A673 (cell line): ENCODE measurements at places on chromosomes 1 and 21.

DNA sequence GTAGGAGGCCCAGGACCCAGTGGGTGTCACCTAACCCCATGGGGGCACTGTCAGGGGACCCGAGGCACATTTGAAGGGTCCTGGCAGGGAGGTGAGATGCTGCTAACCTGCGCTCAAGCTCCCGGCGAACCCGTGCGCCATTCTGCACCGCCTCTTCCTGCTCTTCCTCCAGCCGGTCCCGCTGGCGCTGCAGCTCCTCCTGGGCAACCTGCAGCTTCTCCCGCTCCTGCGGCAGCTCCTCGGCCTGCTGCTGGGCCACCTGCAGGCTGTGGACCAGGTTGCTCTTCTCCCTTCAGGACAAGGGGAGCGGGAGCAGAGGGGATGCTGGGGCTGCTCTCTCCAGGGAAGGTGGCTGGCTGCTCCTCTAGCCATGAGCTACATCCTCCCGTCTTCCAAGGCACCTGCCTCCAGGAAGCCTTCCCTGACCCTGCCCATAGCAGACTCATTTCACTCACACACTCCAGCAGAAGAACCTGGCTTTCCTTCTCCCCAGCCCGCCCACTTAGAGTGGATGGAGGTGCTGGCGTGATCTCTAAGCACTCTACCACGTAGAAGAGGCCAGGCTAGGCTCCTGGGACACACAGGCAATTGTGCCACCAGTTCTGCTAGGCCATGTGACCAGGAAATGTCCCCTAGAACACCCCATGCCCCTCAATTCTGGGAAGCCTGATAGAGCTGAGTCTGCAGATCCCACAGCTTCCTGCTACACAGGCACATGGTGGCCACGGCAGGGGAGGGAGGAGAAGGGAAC is 15.2 kb upstream of the NBPF1 start:
- no peak for DNase-seq

GRCh38 chr1:111234258-111234657 is 6.7 kb downstream of the CHI3L2 start:
- DNase-seq, result no peak

- DNase-seq, result peak; percentile 73
These were observed 111.8 kb downstream of the PLXNA2 start for GRCh38 chr1:208132287-208132882.

DNA sequence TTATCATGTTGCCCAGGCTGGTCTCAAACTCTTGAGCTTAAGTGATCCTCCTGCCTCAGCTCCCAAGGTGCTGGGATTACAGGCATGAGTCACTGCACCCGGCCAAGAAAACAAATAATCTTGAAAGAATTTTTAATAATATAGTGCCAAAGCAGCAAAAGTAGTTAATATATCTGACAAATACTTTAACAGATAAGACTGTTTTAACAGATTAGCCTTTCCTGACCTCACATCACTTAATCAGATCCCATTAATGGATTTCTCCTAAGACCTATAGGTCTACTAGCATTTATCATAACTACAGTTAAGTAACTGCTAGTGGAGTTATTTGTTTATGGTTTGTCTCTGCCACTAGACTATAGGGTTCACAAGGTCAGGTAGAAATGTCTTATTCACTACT is 61.1 kb upstream of the HP1BP3 start:
- DNase-seq, result no peak

DNA sequence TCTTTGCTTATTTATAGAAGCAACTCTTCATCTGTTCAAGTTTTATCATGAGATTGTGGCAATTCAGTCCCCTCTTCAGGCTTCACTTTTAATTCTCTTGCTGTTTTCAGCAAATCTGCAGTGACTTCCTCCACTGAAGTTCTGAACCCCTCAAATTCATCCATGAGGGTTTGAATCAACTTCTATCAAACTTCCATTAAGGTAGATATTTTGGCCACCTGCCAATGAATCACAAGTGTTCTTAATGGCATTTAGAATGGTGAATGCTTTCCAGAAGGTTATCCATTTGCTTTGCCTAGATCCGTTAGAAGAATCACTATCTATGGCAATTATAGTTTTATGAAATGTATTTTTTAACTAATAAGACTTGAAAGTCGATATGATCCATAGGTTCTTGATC is 946.7 kb upstream of the B3GALT2 start:
- DNase-seq, result no peak

DNA sequence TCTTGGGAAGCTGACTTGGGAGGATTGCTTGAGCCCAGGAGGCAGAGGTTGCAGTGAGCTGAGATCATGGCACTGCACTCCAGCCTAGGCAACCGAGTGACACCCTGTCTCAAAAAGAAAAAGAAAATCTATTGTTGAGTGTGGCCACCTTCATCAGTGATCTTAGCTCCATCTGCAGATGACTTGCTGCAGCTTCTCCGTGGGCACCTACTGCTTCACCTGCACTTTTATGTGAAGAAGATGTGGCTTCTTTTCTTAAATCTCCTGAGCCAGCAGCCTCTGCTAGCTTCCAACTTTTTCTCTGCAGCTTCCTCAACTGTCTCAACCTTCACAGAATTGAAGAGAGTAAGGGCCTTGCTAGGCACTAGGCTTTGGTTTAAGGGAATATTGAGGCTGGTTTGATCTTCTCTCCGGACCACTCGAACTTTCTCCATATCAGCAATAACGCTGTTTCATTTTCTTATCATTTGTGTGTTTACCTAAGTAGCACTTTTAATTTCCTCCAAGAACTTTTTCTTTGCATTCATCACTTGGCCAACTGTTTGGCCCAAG is 28.0 kb downstream of the AGPAT3 start:
- no peak for DNase-seq

DNA sequence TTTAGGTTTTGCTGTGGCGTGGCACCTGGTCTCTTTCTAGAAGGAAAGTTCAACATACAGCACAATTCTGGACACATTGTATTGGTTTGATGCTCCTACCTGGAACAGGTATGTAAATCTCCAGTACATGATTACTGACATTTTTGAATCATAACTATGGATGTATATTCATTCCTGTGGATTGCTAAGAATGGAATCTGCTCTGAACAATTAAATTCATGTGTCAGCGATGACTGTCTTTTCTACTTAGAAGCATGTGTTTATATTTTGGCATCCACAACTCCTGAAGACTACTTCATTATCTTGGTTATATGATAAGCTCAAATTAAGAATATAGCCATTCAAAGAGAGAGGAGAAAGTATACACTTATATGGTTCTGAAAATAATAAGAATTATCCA is 291.8 kb downstream of the CHRM3 start:
- no peak for DNase-seq

DNA sequence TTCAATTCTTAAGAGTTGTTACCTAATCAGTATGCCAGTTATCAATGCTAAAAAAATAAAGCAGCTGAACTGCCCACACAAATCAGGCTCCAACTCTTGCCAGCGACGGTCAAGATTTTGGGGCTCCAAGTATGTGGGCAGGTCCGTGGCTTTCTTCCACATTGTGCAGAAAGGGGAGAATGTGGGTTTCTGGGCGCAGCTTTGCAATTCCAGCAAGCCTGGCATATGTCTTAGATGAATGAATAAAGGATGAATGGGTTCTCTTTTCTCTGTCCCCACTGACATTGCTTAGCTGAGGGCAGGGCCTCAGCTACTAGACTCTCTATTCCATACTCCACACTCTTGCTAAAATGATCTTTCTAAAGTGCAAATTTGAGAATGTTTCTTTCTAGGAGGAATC is 42.4 kb downstream of the NENF start:
- DNase-seq, result no peak

DNA sequence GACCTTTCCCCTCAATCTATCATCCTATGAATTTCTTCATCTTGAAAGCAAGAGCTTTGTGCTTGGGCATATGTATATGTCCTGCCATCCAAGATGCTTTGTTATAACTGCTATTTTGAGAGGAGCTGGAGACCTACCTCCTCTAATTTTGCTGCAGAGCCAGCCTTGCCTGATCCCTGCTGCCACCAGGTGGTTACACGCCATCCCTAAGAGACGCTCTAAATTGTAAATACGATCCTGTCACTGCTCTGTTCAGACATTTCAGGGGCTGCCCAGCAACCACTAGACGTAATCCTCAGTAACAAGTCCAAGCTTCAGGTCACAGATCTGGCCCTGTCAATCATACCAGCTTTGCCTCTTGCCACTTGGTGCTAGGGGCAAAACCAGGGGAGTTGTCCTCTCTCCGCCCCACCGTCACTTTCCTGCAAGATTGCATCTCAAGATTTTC is 32.9 kb downstream of the GPA33 start:
- DNase-seq, result peak; percentile 69

GRCh38 chr1:203159844-203160243 is 15.8 kb downstream of the MYBPH start:
- no peak for DNase-seq

DNA sequence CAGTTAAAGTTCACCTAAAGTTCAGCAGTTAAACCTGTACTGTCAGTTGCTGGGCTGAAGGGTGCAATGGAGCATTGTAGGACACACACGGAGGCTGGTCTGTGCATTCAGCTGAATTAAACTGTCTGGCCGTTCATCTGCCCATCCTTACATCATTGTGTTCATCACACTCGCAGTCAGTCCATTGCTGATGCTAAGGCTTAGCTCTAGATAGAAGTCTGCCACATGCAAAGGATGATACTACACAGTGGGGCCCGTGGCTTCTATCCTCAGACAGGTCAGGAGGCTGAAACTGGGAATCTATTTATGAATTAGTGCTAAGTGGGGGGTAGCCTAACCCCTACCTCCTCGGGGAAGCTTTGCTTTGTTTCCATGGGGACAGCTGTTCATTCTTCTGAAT is 60.4 kb downstream of the CNIH3 start:
- DNase-seq, result no peak

DNA sequence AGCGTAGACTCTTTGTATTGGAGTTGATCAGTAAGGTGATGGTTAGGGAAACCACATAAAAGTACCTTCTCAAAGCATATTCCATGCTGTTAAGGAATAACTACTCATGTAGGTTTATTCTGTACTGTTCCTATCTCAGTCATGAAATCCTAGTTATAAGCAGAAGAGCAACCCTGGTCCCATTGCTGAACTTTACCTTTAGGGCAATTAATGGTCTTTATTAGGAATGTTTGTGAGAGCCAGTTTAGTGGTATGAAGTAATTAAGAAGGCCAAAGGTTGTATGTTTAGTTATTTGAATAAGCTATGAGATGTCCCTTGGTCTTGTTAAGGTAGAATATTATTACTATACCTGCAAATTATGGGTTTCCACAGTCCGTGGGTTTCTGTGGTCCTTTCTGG is 44.0 kb downstream of the ACP6 start:
- no peak for DNase-seq

GRCh38 chr1:27652111-27652864 is 17.3 kb upstream of the FGR start:
- no peak for DNase-seq

GRCh38 chr1:18805925-18806849 is 53.3 kb downstream of the TAS1R2 start:
- DNase-seq, result no peak

GRCh38 chr1:62271948-62272728 is 47.1 kb downstream of the KANK4 start:
- peak; percentile 96 for DNase-seq

GRCh38 chr1:4006676-4007374 is 106.8 kb upstream of the C1orf174 start:
- no peak for DNase-seq

GRCh38 chr1:65812065-65812464 is 19.4 kb downstream of the PDE4B start:
- DNase-seq, result no peak

DNA sequence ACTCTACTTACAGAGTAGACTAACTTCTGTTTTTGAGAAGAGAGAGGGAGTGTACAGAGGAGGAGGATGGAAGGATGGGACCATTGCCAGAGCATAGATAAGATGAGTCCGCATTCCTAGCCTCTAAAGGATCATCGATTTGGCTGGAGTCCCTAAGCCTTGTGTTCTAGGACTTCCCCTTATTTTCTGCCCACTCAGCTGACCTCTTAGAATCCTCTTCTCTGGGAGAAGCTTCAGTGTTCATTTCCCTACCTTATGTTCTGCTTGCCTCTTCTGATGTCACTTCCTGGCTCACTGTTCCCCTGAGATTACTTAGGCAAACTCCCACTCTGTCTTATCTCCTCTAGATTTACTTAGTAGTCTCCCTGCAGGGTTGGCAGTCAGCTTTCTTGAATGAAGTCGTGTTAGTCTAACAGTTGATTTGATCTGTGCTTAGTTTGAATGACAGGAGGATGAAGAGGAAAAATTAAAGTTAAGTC is 156.7 kb downstream of the SYT2 start:
- peak; percentile 88 for DNase-seq

DNA sequence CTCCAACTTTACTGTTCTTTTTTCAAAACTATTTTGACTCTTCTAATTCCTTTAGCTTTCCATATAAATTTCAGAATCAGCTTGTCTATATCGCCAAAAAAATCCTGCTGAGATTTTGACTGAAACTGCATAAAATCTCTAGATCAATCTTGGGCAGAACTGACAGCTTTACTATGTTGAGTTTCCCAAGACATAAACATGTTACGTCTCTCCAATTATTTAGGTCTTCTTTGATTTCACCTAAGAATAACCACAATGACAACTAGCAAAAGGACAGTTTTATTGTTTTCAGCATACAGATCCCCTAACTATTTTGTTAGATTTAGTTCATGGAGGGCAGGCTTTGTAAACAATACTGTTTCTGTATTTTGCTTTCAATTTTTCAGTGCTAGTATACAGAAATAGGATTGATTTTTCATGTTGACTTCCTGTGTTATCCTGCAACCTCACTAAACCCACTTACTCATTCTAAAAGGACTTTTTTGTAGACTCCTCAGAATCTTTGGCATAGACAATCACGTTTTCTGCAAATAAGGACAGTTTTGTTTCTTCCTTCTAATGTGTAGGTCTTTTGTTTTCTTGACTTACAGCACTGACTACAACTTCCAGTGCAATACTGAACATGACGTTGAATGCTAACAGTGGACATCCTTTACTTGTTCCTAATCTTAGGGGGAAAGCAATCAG is 63.4 kb downstream of the NPHP4 start:
- DNase-seq, result no peak

DNA sequence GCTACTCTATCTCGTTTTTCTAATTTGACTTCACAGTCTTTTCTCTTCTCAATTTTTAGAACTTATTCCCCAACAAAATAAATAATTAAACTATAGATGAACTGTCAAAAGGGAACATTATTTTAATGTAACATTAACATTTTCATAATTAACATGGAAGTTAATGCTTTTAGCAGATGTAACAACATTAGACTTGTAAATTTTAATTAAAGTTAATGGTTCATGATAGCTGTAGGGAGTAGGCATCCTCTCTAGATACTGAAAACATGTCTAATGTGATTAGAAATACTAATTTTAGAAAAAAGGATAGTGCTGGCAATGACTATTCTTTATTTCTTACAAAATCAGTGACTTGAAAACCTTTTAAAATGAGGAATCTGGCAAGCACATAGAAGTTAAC is 32.1 kb upstream of the NEK7 start:
- DNase-seq, result no peak
